Fibroblast of the aortic adventitia (primary cell): ENCODE measurements at places on chromosomes 11 and 22.
A peak's percentile ranks its signal among the peaks of the same experiment; 100 is the strongest.

GRCh38 chr11:64553554-64554201, 37.3 kb upstream of the SLC22A12 start:
- DNase-seq = peak; percentile 78

DNA sequence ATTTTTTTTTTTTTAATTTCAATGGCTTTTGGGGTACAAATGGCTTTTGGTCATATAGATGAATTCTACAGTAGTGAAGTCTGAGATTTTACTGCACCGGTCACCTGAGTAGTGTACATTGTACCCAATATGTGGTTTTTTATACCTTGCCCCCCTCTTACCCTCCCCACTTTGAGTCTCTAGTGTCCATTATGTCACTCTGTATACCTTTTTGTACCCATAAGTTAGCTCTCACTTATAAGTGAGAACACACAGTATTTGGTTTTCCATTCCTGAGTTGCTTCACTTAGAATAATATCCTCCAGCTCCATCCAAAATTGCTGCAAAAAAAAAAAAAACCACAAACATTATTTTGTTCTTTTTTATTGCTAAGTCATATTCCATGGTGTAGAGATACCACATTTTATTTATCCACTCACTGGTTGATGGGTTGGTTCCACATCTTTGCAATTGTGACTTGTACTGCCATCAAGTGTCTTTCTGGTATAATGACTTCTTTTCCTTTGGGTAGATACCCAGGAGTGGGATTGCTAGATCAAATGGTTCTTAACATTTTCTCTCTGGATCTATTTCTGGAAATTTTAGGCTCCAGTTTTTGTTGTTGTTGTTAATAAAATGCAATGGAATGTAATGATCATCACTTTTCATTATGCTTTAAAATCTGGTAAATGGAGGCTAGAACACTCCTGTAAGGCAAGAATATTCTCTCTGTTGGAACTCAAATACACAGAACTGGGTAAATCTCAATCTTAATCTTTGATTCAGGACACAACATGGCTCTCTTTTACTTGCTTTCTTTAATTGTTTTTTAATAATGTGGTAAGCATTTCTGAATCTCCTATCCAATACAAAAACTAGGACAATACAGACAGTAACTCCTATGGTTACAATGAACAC, 10.3 kb downstream of the NEAT1 start:
- DNase-seq = peak; percentile 72

DNA sequence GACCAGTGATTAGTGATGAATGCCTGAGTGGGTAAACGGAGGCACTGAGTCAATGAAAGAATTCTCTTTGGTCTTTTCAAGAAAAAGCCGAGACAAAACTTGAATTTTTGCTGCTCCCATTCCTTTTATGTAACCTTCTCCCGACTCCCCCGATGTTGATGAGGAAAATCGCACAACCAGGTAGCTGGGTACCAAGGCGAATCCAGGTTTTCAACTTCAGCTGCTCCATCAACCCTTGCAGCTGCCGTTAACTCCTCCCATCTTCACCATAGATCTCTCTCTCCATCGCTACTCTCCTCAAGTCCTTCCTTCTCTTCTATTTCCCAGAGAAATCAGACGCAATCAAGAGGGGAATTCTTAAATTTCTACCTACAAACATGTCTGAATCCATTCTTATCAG, 611 bp upstream of the USP2 start:
- no peak for DNase-seq

DNA sequence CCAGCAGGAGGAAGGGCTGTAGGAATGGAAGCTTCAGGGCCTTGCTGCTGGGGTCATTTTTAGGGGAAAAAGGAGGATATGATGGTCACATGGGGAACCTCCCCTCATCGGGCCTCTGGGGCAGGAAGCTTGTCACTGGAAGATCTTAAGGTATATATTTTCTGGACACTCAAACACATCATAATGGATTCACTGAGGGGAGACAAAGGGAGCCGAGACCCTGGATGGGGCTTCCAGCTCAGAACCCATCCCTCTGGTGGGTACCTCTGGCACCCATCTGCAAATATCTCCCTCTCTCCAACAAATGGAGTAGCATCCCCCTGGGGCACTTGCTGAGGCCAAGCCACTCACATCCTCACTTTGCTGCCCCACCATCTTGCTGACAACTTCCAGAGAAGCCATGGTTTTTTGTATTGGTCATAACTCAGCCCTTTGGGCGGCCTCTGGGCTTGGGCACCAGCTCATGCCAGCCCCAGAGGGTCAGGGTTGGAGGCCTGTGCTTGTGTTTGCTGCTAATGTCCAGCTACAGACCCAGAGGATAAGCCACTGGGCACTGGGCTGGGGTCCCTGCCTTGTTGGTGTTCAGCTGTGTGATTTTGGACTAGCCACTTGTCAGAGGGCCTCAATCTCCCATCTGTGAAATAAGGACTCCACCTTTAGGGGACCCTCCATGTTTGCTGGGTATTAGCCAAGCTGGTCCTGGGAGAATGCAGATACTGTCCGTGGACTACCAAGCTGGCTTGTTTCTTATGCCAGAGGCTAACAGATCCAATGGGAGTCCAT, 14.1 kb downstream of the IL10RA start:
- DNase-seq = no peak

GRCh38 chr11:100536979-100537378, 150.1 kb upstream of the ARHGAP42 start:
- no peak for DNase-seq

DNA sequence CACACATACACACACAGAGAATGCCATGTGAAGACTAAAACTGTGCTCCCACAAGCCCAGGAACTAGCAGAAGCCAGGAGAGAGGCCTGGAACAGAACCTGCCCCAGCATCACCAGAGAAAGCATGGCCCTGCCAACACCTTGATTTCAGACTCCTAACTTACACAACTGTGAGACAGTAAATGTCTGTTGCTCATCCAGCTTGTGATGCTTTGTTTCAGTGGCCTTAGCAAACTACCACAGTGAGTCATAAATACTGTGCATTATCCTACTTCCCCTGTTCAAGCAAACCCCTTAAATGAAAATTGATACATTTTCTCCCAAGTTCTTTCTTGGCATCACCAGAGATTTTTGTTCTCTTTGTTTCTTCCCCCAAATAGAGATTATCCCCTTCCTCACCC, 1539.4 kb upstream of the TENM4 start:
- DNase-seq = peak; percentile 6

DNA sequence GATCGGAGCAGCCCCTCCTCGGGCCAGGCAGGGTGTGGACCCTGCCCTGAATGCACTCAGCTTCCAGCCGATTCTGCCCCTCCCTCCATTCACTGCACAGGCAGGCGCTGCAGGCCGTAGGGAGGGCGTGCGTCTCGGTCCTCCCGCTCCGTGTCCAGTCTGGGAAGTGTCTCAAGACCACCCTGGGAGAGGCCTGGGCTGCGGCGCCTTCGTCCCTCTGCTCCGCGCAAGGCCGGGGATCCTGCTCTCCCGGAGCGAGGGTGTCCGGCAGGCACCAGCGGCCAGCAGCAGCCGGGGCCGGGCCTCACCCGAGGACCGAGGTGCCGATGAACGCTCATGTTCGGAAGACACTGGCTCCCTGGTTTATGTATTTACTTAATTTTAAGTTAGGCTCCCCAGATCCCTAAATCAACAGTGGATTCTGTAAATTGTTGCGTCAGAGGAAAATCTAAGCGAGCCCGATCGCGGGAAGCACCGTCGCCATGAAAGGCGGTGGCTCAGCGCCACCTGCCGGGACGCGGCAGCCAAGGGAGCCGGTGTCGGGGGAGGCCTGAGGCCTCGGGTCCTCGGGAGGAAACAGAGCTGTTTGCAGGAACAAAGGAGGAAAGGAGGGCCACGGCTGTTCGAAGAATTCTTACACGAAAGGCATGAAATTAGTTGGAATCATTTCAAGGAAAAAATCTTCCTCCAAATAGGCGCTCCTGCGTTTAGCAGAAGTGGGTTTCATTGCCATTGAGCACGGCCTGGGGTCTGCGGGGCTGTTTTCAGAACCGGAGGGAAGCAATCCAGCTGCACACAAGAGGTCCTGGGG, 195.3 kb downstream of the BRD1 start:
- peak; percentile 2 for DNase-seq

GRCh38 chr11:71145368-71145767, 107.0 kb downstream of the SHANK2 start:
- DNase-seq = no peak

- no peak for DNase-seq
Observed at GRCh38 chr11:74474316-74474715, 7.0 kb upstream of the KCNE3 start.

GRCh38 chr11:73331138-73331916, 23.3 kb downstream of the ARHGEF17 start:
- DNase-seq = peak; percentile 39

DNA sequence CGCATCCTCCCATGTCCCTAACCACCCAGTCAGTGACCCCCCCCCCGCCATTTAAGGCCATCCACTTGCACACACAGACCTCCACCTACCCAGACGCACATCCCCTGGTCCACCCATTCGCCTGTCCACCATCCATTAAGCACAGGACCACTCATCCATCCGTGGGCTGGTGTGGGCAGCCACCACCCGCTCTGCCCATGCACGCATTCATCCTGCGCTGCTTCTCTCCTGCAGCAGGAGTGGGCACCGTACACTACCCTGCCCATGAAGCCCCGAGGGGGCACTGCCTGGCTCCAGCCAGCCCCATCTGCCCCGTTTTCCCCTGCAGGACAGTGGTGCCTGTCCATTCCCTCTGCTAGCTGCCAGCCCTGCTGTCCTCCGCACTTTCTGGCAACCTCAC, 3.9 kb upstream of the SLC16A8 start:
- DNase-seq = no peak

- peak; percentile 80 for DNase-seq
Observed at GRCh38 chr11:88179971-88180629, 4.9 kb upstream of the RAB38 start.
